ENCODE measurements at places on chromosomes 2 and 18. TPM values are rescaled to one million over a fixed set of nuclear protein-coding genes. Genes with fewer than 3 reads are reported as not detected.

The UCN gene
- 1.8 TPM for total RNA-seq

DNA sequence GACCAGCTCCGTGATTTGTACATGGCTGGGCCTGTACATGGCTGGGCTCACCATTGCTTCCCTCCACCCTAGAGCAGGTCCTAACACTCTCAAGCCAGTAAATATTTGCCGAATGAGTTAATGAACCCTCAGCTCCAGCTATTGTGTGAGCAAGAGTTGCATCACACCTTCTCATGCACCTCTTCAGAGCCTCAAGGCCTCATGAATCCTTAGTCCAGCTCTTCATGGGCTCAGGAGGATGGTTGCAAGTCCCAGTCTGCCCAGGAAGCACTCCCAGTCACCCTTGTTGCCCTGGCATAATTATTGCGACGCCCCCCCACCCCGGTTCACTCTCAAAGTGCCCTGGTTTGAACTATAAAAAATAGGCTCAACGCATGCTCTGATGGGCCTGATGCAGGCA is 30.1 kb upstream of the GNAL start:
- DNase-seq: no peak

GRCh38 chr2:206838690-206839089 is 73.3 kb downstream of the FASTKD2 start:
- DNase-seq: no peak

DNA sequence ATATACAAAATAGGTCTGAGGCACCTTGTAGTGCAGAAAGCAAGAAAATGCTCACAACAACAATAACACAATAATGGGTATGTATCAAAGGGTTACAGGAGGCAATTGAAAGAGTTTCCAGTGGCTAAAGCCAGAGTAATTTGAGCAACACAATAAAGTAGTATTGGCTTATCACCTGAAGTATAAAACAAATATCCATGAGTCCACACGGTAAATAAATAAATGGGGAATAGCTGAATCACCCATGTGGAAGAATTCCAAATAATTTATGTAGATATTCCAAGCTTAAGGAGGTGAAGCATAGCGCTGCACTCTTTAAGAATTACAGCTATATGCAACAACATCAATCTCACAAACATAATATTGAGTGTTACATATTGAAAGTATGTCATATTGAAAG is 110.8 kb downstream of the AFF3 start:
- DNase-seq: no peak

DNA sequence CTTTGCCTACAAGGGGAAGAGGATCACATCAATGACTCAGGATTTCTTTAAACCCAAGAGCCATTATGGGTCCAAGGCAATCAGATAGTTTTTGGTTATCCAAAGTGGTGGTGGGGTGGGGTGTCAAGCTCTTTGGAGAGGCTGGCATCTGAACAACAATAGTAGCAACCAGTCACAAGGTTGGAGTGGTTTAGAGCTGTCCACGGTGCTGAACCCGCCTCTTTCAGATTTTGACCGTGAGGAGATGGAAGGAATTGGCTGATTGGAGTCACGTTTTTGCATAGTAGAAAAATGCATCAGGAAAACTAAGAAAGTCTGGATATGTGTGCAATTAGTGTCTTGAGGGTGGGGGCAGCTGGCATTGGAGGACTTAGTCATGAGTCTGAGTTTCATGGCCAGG is 159.9 kb downstream of the LOXHD1 start:
- no peak for DNase-seq

GRCh38 chr18:9673296-9674251 is 34.5 kb upstream of the RAB31 start:
- no peak for DNase-seq

The PROKR1 gene
- total RNA-seq: not detected

The AGXT gene
- total RNA-seq: not detected

The CYS1 gene
- total RNA-seq: not detected

GRCh38 chr18:46565256-46565655 is 91.8 kb downstream of the LOXHD1 start:
- DNase-seq: no peak

DNA sequence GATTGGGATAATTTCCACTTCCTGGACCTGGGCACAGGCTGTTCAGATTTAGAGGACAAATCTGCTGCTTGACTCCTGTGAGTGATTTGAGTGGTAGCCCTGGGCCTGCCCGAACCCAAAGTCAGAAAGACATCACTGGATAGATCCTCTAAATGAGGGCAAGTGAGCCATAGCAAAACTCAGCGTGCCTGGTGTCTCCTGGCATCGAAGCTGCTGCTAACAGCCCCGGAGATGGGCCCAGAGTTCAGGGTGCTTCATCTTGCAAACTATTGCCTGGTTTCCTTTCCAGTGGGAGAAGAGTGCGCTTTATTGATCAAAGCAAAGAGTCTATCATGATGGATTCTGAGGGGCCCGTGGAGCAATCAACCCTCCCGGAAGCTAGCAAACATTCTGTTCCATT is 153.1 kb upstream of the KLHL29 start:
- no peak for DNase-seq

The PLEK gene
- 6.3 TPM for total RNA-seq

GRCh38 chr2:111185361-111186022 is 64.8 kb downstream of the BCL2L11 start:
- DNase-seq: no peak

The IMPA2 gene
- 1.7 TPM for total RNA-seq

- DNase-seq: no peak
These were observed 162.5 kb upstream of the EPAS1 start for GRCh38 chr2:46134531-46135227.

The ITGA6 gene
- 53.5 TPM for total RNA-seq

The CABYR gene
- total RNA-seq: 0.75 TPM

DNA sequence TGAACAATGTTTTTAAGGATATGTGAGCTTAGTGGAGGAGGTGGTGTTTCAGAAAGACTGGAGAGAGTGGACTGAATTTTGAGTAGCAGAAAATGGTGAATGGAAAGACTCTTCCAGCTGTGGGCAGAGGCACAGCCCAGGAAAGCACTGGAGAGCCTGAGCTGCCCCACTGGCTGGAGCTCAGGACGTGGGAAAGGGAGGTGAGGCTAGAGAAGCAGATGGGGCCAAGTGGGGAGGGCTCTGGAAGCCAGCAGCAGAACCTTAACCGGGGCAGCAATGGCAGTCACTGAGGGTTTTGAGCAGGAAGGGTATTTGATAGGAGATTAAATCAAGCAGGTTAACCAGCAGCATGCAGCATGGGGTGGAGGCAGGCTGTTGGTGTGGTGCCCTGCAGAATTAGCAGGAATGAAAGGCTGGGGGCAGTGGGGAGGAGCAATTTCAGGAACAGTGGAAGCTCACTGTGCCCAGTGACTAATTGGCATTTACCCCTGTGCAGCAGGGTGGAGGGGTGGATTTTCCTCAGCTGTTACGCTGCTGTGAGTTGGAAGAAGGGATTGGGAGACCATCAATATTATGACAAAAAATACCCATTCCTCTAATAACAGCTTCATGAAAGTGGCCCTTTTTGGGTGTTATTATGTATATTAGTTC is 136.2 kb downstream of the CERS6 start:
- no peak for DNase-seq

DNA sequence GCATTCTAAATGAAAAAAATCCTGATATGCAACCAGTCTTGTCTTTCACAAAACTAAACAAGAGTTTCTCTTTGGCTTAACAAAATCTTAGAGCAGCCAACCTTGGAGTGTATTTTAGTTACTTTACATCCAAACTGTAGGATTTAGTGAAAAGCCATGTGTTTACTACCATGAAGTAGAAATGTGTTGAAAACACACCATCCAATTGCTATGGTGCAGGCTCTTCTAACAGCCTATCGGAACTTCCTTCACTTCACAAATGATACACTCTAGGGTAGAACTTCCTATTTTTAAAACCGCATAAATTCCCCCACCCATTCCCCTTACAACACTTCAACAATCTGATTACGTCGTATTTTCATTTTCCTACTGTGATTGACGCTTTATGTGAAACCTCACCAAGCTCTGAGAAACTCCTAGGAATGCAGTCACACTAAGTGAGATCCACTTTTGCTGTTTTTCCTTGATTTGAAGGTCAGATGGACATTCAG is 74.4 kb upstream of the MAP4K4 start:
- no peak for DNase-seq

The DSC1 gene
- 1.7 TPM for total RNA-seq

- no peak for DNase-seq
These were observed 144.1 kb upstream of the ZNF236 start for GRCh38 chr18:76678248-76678647.

- no peak for DNase-seq
These were observed 465.1 kb downstream of the TGIF1 start for GRCh38 chr18:3914833-3915610.

- no peak for DNase-seq
These were observed 109.8 kb upstream of the SEC11C start for GRCh38 chr18:59029663-59030429.

DNA sequence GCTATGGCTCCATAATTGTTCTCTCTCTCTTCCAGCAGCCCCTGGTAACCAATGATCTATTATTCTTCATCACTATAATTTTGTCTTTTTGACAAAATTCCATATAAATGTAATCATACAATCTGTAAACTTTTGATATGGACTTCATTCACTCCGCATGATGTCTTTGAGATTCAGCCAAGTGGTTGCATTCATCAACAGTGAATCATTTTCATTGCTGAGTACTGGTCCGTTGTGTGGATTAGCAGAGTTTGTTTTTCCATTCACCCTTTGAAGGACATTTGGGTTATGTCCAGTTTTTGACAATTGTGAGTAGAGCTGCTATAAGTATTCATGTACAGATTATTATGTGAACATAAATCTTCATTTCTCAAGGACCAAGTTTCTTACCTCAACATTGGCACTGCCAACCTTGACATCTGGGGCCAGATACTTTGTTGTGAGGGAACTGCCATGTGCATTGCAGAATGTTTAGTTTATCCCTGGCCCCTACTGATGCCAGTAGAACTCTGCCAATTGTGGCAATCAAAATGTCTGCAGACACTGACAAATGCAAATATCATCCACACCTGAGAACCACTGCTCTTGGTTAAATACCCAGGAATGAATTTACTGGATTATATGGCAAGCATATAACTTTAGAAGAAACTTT is 48.4 kb upstream of the BCL2L11 start:
- DNase-seq: no peak

DNA sequence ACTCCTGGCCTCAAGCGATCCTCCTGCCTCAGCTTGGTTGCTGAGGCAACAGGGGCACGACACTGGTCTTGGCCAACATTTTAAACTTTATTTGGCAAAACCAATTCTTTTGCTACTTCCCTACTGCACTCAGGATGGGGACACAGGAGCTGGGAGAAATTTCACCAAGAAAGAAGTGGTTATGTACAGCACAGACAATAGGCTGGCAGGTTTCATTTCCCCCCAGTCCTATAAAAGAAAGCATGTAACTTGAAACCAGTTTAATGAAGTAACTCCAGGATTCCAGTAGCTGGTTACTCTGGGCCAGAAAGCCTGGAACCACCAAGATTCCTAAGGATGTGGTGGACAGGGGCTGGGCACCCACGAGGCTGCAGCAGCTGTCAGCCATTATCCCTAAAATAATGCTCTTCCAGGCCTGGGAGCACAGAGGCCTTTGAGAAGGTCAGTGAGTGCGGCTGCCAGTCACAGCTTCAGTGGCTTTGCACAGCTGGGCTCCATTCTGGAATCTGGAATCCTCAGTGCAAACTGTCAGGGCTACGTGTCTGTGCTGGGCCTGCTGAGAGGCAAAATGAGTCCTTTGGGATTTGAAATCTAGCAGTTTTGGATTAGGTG is 142.3 kb upstream of the ITGA6 start:
- DNase-seq: no peak

GRCh38 chr2:200786826-200787225 is 24.9 kb upstream of the BZW1 start:
- DNase-seq: no peak

The AFF3 gene
- total RNA-seq: 15.4 TPM

DNA sequence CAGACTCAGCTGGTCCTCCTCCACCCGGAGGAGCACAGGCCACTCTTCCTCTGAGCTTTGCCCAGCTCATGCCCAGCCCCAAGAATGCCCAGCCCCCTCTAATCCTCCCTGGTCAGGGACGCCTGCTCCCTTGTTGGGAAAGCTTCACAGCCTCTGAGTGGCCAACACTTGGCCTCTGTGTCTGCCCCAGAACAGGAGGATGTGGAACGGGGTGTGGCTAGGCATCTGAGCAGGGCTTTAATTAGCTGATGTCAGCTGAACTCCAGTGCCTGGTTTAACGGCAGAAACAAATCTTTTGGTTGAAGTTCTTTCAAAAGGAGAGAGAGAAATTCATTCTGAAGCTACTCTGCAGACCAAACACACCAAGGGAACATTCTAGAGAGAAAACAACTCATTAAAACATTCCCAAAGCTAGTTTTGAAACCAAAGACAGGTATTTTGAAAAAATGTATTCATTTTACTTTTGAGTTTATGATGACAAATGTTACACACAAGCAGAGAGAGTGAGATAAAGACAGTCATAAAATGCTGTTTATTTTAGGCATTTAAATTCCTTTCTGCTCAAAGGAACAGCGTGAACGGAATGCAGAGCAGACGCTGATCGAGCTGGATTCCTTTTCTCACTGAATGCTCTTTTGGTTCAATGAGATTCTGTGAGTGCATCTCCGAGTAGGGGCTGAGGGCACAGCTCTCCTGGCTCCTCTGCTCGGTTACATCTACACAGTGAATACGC is 63.8 kb downstream of the RTP5 start:
- DNase-seq: no peak

GRCh38 chr2:74188018-74188601 is 9.4 kb upstream of the MOB1A start:
- DNase-seq: no peak

The SERPINB13 gene
- total RNA-seq: not detected

The FAM110C gene
- total RNA-seq: 0.16 TPM

The RTP5 gene
- total RNA-seq: 0.36 TPM

DNA sequence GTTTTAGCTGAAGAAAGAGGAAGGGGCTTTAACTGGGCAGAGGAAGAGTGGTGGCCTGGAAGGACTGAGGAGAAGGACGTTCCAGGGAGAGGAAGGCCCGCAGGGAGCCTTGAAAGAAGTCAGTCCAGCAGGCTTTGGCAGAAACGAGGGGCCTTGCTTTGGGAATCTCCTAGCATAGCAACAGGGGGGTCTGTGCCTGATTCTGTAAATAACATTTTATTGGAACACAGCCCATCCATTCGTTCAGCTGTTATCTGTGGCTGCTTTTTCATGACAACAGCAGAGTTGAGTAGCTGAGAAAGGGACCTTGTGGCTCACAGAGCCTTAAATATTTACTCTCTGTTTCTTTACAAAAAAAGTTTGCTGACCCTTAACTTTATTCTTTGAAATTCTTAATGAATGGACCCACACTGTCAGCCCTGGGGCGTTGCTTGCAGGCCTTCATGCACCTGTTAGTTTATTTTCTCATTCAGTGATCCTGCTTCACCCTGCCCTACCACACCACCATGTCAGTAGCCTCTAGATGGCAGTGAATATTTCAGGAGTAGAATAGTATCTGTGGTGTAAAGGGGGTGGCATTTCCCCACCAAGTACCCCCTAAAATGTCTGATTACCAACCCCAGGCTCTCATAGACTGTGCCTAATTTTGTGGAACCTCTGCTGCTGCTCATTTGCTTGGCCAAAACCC is 61.0 kb downstream of the MGAT5 start:
- DNase-seq: no peak

The ACTG2 gene
- not detected for total RNA-seq

- DNase-seq: no peak
These were observed 300.1 kb downstream of the TSN start for GRCh38 chr2:122055521-122055931.

The ALPP gene
- total RNA-seq: not detected

- DNase-seq: no peak
These were observed 28.1 kb downstream of the USP37 start for GRCh38 chr2:218540015-218540414.

The TRIM43 gene
- not detected for total RNA-seq

The ALMS1 gene
- 20.2 TPM for total RNA-seq
